ENCODE measurements at places on chromosomes 1 and 21.

- peak; percentile 77 for DNase-seq
Measured at GRCh38 chr1:197843401-197843800, 59.0 kb upstream of the C1orf53 start.

DNA sequence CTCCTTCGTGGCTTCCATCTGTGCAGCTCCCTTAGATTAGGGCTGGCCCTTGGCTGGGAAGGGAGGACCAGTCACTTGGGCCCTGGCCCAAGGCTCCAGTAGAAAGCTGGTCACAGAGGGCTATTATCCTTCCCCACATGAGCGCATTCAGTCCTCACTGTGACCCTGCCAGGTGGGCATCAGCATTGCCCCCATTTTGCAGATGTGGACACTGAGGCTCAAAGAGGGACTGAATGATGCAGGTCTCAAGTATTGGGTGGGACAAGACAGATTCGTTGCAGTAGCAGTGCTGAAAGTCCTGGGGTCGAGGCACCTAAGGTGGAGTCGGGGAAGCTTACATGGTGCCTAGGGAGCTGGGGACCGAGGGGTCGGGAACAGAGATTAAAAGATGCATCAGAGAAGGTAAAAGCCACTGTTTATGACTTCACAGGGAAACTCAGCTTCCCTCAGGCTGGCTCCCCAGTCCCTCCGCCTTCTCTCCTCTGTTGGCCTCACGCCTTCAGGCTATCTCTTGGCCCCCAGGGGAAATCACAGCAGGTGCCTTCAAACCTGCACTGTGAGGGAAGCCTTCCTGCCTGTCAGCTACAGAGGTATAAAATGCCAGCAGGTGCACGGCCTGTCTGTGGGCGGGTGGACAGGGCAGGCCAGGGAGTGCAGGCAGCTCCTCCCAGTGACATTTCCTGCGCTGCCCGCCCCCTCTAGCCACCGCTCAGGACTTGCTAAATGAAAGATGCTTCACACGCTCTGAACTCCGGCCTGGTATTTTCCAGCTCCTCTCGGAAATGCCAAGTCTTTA lies 178.4 kb downstream of the GRIK3 start:
- no peak for DNase-seq

DNA sequence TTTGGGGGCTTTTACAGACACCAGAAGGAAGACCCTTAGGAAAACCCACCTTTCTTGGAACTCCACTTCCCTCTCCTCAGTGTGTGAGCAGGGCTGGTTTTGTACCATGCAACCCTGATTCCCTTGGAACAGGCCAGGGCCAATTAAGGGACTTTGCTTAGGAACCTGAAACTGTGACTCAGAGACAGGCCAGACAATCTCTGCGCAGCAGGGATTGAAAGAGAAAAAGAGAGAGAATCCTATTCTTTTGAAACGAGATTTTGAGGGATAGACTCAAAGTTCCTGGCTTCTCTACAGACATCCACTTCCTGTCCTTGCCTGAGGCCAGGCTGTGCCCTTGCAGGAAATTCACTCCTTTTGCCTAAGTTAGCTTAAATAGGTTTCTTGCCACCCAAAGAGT lies 23.1 kb upstream of the C1orf198 start:
- DNase-seq = no peak

- no peak for DNase-seq
Measured at GRCh38 chr1:66160719-66161118, 368.0 kb downstream of the PDE4B start.

- no peak for DNase-seq
Measured at GRCh38 chr1:171218661-171219060, 29.6 kb upstream of the FMO1 start.

DNA sequence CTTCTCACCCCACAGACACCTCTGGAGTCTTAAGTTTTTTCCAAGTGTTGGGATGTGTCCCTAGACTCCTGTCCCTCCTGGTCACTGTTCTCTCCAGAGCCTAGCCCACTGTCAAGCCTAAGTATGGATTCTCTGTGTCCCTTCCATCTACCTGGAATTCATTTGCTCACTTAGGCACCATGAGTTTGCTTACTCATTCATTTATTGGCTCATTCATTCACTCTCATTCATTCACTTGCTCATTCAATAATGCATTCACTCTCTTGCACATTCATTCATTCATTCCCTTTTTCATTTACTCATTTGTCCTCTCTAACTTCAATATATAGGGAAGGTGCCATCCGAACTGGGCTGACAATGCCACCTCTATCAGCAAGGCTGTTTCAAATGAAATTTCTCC lies 1.6 kb downstream of the S100A16 start:
- DNase-seq = no peak

- no peak for DNase-seq
Measured at GRCh38 chr1:29284286-29284960, 48.1 kb downstream of the PTPRU start.

- no peak for DNase-seq
Measured at GRCh38 chr1:53643881-53644390, 95.0 kb downstream of the GLIS1 start.

DNA sequence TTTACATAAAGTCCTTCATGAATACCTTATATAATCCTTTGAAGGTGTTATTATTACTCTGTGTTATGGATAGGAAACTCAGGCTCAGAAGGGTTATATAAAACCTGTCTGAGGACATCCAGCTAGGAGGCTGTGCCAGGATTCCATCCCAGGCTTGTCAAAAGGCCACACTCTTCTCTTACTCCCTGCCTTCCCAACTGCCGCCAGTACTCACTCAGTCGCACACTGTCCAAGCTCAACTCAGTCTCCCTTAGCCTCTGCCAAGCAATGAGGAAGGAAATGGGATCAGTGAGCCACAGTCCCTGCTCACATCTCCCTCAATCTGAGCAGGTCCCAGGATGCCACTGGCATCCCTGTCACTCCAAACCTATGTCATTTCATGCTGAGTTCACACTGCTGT lies 94.4 kb downstream of the NAV1 start:
- DNase-seq = no peak

GRCh38 chr1:25562101-25562927 lies 18.9 kb downstream of the LDLRAP1 start:
- DNase-seq = no peak

GRCh38 chr1:162404550-162405160 lies 7.3 kb downstream of the SH2D1B start:
- peak; percentile 23 for DNase-seq

- no peak for DNase-seq
Measured at GRCh38 chr1:238811211-238811879, 575.0 kb upstream of the CHRM3 start.

- DNase-seq = no peak
Measured at GRCh38 chr1:28517649-28517999, 11.8 kb downstream of the RCC1 start.

DNA sequence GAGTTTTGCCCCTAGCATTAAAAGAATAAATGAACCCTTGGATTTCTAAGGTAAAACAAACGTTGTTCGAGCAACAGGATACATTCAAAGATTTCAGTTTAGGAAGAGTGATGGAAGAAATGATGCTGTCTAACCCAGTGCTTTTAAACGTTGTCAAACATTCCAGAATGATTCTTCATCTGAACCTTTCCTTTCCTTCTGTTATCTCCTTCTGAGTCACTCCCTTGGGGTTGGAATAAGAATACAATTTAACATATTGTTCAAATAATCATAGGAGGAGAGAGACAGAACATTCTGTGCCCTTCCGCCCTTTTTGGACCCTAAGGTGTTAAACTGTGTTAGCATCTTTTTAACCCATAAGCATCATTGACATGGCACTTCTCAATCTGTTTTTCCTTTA lies 61.1 kb upstream of the RCOR3 start:
- DNase-seq = no peak
